Stimulated activated CD4-positive, alpha-beta T cell treated with anti-CD3 and anti-CD28 coated beads, Interleukin-4, amount 100 ng/mL, for 48 hours (primary cell): ENCODE measurements at places on chromosomes 7 and 10.

GRCh38 chr7:21169667-21170580, 258.0 kb upstream of the SP4 start:
- DNase-seq = no peak

GRCh38 chr10:95406651-95407280, 116.0 kb upstream of the PDLIM1 start:
- DNase-seq = no peak

DNA sequence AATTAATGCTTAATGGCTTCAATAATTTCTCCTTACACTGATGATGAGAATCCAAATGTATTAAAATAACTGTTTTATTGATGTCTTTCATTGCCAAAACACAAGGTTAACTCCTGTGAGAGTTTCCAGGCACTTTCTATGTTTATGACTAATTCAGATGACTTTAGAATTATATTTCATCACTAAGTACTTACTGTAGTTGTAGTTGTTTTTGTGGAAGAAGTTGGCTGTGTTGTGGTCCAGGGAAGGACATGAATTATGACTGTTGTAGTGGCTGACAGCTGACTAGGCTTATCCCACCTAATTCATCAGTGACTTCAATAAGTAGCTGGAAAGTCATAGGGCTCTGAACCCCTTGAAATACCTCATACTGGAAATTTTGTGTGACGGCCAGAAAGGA, 254.8 kb downstream of the HGF start:
- DNase-seq = no peak

- no peak for DNase-seq
Observed at GRCh38 chr10:17201794-17202116, 283 bp upstream of the TRDMT1 start.

- DNase-seq = no peak
Observed at GRCh38 chr7:80699721-80700256, 61.3 kb downstream of the CD36 start.

DNA sequence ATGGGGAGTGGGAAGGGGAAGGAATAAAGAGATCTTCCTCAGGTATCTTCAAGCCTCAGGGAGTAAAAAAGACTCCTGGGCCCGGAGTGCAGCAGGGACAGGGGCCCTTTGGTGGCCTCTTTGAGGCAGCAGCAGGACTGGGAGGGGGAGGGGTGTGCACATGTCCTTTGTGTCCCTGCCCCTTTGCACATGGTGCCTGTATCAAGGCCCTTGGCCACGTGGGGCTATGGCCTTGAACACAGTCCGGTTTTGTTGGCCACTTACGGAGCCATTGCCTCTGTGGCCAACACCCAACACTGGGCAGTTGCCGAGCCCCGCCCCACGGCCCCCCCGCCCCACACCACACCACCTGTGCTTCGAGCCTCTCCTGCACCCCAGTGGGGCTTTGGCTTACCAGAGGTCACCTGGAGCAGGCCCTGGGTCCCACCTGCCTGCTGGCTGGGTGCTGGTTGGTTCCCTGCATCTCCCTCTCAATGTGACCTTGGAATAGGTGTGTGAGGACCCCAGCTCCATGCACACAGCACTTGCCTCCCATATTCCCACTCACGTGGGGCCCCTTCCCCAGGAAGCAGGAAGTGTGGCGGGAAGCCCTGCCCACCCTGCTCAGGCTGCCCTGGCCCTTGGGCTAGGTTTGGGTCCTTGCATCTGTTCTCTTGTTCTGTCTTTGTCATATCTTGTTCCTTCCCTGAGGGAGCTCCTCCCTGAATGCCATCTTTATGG, 5.4 kb downstream of the SAP25 start:
- no peak for DNase-seq

- DNase-seq = no peak
Observed at GRCh38 chr7:25765110-25765655, 386.8 kb upstream of the NFE2L3 start.

- no peak for DNase-seq
Observed at GRCh38 chr10:31619531-31620061, 300.6 kb downstream of the ZEB1 start.

DNA sequence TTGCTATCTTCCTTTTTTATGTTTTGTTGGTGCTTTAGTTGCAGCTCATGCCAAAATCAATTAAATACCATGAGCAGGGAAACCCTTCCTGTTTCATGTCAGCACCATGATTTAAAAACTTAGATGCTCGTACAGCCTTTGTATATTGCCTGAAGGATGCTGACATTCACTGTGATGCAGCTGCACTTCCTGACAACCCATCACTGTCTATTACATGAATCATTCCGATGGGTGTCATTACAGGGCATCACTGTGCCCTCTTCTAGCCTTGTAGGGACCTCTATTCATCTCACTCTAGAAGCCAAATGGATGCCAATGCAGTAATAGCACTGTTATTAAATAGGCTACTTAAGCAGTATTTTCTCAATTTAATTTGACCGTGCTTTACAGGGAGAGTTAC, 18.3 kb upstream of the ITGB1 start:
- DNase-seq = no peak

DNA sequence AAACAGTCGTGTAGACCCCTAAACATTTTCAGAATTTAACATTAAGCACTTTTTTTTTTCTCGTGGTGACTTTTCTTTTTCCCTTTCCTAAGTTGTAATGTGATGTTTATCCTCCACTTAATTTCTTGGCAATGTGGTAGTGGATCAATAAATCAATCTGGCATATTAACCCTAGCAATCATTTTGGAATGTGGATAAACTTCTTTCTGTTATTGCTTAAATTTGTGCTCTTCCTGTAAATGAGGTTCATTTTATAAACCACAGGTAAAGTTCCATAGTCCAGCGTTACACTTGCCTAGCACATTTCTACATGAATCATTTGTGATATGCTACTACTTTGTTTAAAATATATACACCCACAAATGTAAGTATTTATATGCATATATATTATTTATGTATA, 247.4 kb upstream of the ETV1 start:
- DNase-seq = no peak

GRCh38 chr10:81784111-81784597, 90.8 kb upstream of the NRG3 start:
- no peak for DNase-seq

DNA sequence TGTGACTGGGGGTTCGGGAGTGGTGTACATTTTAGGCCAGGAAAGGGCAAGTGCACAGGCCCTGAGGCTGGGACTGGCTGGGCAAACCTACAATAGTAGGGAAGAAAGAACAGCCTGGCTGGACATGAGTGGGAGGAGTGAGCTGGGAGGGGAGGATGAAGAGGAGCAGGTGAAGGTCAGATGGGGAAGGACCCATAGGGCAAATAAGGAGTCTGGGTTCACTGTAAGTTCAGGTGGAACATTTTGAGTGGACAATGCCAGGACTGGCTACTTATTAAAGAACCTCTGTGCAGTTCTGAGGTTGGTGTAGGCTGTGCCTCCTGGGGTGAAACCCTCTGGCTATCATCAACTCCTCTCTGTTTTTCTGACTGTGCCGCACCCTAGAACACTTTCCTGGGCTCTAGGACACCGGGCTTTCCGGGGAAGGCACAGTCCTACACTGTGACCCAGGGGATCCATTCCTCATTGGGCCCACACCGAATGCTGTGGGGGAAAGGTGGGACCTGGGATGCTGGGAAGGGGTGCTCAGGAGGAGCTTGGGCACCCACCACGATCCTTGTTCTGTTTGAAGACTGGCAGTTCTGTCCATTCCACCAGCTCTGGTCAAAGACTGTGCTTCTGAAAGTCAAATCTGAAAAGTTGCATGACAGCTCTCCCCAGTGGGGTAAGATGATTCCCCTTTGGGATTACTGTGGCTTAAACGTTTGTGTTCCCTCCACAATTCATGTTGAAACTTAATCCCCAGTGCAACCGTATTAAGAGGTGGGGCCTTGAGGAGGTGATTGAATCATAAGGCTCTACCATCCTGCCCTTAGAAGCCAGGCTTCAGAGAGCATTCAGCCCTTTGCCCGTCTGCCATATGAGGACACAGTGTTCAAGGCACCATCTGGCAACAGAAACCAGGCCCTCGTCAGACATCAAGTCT, 4.0 kb upstream of the MMP21 start:
- no peak for DNase-seq

GRCh38 chr7:87473986-87474385, 1.5 kb downstream of the ABCB4 start:
- no peak for DNase-seq

GRCh38 chr10:43913676-43914235, 265.1 kb upstream of the ZNF32 start:
- no peak for DNase-seq

DNA sequence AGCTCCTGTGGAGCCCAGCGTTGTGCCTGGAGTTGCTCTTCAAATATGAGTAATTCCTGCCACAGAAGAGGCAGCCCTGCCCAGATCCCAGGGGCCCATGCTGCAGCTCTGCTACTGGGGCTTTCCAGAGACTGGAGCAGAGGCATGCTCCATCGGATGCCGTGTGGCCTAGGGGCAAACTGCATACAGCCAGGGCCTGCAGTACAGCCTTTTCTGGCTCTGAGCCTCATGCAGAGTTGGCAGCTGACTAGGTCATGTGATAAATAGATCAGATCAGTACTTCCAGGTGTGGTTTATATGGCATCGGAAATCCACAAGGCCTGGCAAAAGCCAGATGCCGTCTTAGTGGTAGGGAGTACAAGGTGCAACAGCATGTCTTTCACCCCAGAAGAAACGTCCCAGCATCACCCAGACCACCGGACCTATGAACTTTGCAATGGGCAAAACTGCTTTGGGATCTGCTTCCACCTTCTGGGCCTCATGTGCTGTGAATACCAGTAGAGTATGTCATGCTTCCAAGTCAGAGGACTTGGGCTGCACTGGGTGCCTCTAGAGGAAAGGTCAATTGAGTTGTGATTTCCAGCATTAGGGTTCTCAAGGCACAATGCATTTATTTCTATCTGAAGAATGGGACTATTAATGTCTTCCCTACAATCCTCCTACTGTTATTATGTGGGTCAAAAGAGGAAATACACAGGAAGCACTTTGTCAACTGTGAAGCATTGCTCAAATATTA, 250.7 kb upstream of the ZNF32 start:
- no peak for DNase-seq

- DNase-seq = no peak
Observed at GRCh38 chr10:101008823-101009423, 9.3 kb downstream of the LZTS2 start.

DNA sequence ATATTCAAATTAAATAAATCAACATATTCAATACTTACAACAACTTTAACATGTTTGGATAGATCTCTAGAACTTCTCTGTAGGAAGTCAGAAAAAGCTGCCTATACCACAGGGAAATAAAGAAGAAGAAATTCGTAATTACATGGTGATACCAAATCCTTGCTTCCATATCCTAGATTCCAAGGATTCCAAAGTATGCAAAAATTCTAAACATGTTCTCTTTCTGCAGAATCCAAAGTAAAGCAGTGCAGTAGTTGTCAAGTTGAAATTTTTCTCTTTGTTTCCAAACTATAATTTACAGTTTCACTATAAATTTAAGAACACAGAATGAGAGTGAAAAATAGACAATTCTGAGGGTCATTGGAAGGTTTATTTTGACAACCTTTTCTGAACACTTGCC, 233.7 kb upstream of the PTN start:
- DNase-seq = no peak

DNA sequence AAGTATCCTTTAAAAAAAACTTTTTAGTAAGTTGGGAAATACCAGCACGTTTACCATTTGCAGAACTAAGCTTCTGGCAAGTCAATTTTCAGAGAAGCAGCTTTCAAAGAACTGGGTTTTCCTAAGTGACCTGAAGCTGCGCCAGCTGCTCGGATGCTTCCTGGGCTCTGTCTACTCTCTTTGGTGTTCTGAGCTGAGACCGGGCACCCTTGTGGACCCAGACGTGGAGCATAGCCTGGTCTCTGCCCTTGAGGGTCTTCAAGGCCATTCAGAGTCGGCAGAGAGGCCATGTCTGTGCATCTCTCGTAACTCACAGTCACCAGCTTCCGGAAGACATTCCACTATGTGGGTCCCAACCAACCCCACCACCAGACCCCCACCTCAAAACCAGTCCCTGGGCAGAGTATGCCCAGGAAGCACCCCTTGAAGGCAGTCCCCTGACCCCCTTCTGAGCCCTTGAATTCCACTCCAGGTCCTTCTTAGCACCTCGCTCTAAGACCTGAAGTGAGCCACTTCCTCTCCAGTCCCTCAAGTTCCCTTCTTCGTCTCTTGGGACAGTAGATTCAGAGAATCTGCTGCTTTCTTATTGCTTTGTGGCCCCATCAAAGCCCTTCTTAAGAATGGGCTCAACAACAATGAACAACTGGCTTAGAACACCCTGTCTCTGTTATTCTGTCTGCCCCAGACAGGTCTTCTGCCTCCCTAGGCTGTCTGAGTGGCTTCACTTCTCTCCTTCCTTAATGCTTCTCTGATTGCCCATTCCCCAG, 8.5 kb downstream of the CALML5 start:
- DNase-seq = no peak

- no peak for DNase-seq
Observed at GRCh38 chr7:155948423-155948822, 136.2 kb upstream of the SHH start.

DNA sequence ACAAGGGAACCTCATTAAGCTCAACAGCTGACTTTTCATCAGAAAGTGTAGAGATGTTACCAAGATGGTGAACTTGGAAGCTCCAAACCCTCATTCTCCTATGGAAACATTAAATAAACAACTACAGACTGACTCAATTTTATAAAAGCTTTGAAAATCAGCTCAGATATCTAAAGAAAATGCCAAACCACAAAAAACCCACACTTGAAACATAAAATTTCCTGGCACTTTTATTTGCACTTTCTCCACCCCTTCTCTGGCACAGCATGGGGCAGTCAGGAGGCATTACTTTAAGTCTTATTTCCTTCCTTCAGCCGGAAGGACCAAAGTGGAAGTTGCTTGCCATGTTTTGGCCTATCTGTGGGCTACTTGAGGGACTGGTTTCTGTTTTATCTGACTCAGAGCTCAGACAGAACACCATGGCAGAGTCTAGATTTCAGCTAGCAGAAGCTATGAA, 114.7 kb downstream of the ODAD2 start:
- no peak for DNase-seq

GRCh38 chr10:11175823-11176243, 158.2 kb downstream of the CELF2 start:
- DNase-seq = no peak

- DNase-seq = no peak
Observed at GRCh38 chr10:88131511-88132139, 268.2 kb downstream of the PTEN start.

GRCh38 chr10:105148921-105149320, 507.8 kb downstream of the SORCS3 start:
- no peak for DNase-seq

GRCh38 chr7:82605247-82605864, 161.8 kb upstream of the CACNA2D1 start:
- DNase-seq = no peak

DNA sequence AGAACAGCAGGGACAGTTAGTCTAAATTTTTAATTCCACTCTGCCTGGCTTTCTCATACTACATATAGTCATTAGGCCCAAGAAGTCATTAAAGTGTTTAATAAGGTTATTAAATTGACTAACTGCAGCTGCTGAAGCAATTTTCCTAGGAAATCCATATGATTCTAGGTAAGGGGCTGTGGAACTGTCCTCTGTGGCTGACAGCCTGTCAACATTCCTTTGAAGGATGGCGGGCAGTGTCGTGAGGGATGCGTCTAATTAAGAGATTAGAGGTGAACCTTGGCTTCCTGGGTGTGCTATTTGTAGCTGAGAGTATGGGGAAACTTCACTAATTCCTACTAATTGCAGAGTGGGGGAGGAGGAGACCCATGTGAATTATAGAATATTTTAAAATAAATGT, 64.6 kb downstream of the SNX10 start:
- DNase-seq = no peak

- DNase-seq = no peak
Observed at GRCh38 chr7:4794591-4795350, 19.3 kb downstream of the AP5Z1 start.

GRCh38 chr7:14020339-14020900, 31.0 kb upstream of the ETV1 start:
- DNase-seq = no peak

GRCh38 chr7:2405201-2405600, 1.8 kb downstream of the CHST12 start:
- no peak for DNase-seq
